ENCODE measurements at places on chromosomes 11 and 22. TPM values are rescaled to one million over a fixed set of nuclear protein-coding genes. Genes with fewer than 3 reads are reported as not detected.

CARD10 gene
- total RNA-seq: 3.6 TPM

SLC5A1 gene
- total RNA-seq: 0.14 TPM

XKR3 gene
- not detected for total RNA-seq

TEX12 gene
- not detected for total RNA-seq

OVOL1 gene
- total RNA-seq: not detected

OR5P2 gene
- not detected for total RNA-seq

CASP5 gene
- total RNA-seq: not detected

CARD16 gene
- total RNA-seq: 11.4 TPM

HEPACAM gene
- 150 TPM for total RNA-seq

CCDC81 gene
- total RNA-seq: 3.0 TPM

VWCE gene
- 4.3 TPM for total RNA-seq

DNA sequence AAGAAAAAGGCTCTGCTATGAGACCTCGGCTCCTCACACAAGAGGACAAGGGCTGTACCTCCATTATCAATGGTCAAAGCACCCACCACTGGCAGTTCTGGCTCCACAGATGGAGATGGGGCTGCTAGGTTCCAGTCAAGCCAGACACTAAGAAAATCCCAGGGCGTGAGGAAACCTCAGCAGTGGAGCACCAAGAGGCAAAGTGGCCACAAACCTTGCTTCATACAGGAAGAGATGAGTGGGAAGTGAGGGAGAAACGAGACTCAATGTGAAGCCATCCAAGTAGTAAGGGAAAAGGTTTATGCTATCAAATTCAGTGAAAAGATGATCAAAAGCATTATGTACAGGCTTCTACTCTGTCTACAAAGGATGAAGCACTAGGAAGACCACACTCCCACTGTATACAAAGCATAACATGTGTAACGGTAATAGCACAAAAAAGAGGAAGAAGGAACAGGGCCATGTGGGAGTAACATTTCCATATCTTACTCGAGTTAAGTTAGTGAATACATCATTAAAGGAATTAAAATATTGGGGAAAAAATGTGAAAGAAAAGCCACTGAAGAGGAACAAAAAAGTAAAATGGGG, 27.0 kb downstream of the POLDIP3 start:
- no peak for DNase-seq

DNA sequence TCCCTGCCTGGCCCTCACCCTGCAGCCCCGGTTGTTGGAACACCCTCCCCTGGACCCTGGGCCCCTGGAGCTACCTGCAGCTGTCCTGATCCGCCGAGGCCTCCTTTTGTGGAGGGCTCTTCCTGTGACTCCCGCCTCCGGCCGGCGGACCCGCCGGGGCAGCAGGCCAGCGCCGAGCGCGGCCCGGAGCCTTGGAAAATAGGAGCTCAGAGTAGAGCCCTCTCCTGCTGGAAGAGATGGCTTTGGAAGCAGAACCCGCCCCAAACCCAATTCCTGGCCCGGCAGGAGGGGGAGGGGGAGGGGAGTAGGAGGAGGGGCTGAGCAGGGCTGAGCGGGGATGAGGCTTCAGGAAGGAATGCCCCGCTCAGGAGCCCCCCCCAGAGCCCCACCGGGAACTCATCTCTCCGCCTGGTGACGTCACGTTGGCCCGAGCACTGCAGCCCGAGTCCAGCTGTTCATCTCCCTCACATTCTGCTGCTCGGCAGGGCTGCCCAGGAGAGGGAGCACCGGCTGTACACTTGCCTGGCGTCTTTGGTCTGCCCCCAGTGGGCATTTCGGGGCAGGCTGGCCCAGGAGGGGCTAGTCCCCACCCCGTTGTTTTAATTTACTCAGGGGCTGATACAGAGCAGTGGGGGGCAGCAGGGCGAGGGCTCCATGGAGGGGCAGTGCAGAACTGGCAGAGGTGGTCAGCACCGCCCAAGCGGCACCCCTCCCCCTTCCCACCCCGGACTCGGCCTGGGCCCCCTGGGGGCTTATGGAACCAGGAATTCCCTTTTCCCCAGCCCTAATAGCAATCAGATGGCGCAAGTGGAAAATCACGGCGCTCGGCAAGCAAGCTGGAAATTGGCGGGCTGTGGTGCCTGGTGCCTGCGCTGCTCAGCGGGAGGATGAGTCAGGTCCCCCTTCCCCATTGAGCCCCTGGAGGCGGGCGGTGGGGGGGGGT, at the start of gene MRGPRF:
Gene MRGPRF, minus strand, starts transcription at position 238 of the 943 bp plus-strand sequence. CDS start 3,345 bp downstream, outside the sequence.
- DNase-seq: peak; percentile 53

- DNase-seq: no peak
Measured at GRCh38 chr11:20208622-20209111, 48.4 kb upstream of the DBX1 start.

DNA sequence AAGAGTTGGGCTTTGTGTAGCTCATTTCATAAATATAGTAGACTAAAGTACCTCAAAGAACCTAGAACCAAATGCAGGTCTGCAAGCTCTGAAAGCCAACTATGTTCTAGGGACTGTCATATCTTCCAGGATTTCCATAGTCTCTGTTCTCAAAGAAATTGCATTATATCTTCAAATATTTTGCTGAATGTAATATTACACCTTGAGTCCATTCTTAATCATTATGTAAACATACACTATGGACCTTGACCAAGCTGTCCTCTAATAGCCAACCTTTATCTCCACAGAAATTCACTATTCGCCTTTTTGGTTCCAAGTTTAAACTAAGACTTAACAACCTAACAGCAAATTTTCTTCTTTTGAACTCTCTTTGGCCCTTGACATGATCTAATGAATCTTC, 678.7 kb upstream of the ARHGAP42 start:
- no peak for DNase-seq

DNA sequence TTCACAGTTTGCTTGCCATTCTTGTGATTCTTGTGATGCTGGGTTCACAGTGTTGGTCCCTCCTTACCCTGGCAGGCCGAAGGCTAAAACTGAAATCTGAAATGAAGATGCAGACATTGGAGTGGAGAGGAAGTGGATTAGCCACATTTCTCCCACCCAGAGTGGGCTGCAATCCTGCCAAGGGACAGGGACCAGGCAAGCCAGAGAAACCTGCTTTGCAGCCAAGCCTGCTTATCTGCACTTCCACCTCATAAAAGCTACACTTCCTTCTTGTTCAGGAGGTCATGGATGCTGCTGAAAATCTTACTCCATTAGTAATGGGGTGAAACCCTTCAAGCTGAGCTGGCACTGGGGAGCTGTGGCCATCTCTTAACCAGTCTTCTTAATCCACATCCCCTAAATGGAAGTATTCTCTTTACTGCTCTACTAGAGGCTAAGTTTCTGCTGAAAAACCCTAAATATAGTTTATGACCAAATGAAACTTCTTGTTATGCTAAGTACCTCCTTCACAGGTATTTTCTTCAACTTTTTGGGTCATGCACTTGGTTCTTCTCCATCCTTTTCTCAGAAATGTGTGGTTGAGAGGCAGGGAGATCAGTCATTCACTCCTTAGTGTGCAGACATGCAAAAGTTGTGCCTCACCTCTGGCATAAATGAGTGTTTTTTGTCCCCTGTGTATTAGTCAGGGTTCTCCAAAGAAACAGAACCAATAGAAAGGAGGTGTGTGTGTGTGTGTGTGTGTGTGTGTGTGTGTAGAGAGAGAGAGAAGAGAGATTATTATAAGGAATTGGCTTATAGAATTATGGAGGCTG, 133.9 kb upstream of the BMAL1 start:
- no peak for DNase-seq

DNA sequence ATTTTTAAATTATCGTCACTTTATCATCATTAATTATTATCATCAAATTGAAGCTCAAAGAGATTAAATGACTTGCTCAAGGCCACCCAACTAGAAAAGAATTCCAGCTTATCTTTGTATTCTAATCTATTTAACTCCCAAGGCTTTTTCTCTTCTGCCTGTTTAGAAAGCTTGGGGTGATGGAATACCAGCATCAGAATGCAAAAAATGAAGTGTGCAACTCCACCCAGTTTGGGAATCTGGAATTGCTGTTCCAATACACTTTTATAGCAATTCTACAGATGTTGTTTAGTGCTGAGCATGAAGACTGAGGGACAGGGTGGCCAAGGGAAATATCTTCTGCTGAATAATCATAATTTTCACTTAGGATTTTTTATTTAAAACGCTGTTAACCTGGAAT, 97.2 kb upstream of the FIBIN start:
- no peak for DNase-seq

- DNase-seq: no peak
Measured at GRCh38 chr11:46676436-46677158, 23.8 kb downstream of the ARHGAP1 start.

GRCh38 chr22:28574159-28574788, 105.4 kb downstream of the TTC28 start:
- no peak for DNase-seq

- no peak for DNase-seq
Measured at GRCh38 chr22:30196141-30196879, 50.2 kb downstream of the LIF start.

- DNase-seq: no peak
Measured at GRCh38 chr22:43642319-43643206, 169.5 kb downstream of the EFCAB6 start.

DNA sequence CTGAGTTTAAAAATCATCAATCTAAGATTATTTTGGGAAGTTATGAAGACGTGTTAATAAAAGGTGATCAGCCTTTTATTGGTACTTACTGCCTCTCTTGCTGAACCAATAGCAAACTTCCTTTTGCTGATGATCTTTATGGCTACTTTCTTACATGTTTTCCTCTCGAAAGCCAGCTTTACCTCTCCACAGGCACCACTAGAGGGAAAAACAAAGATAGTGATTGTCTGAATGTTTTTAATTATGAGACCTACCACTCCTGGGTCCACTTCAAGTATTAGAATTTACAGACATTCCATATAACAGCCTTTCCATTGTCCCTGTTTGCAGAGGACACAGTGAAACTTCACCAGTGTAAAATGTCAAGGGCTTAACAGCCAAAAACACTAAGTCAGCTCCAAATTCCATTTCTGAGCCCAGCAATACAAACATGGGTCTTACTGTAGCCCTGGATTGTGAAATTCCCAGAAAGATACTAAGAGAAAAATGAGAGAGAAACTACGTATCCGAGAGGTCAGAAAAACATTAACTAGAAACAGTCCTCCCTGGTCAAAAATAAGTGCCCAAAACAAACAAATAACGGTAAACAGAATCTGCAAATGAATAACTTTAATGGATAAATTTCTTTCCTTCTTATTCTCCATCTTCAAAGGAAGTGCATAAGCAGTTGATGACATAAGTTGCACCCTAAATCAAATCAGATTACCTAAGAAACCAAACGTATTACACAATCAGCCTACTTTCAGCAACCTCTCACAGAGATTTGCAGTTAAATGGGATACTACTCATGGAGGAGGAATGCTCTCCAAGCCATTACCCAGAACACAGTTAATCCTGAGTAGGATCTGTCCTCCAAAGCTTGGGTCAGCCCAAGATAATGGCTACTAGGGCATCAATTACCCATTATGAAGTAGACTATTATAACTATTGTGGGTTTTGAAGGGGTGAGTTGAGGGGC, 29.5 kb downstream of the CHEK2 start:
- DNase-seq: no peak

- DNase-seq: no peak
Measured at GRCh38 chr11:74015919-74016684, 7.2 kb upstream of the UCP3 start.

DNA sequence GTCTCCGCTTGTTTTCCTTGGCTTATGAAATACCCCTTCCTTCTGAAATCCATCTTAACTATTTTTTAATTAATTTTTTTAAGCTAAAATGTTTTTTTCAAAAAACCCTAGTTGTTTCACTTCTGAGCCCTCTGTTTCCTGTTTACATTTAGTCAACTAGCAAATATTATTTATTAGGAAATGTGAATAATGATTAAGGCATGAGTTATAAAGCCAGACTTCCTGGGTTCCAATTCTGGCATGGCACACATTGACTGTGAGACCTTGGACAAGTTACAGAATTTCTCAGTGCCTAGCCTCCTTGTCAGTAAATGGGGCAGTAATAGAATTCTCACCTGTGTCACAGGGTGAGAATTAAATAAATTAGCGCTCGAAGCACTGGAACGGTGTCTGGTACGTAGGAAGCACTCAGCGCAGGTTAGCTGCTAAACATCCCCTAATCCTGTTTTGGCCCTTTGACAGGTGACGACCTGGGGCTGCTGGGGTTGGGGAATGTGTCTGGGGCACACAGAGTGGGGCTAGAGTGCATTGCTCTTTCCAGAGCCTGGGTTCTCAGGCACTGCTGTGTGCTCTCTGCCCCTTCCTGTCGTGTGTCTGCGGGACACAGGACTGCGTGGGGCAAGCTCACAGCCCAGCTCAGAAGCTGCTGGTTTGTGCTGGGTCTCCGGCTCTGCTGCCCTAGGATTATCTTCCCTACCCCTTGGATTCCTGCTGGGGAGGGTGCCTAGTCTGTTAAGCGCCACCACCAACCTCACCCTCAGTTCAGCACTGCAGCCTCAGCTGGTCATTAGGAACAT, 13.1 kb downstream of the PANX1 start:
- DNase-seq: no peak

DNA sequence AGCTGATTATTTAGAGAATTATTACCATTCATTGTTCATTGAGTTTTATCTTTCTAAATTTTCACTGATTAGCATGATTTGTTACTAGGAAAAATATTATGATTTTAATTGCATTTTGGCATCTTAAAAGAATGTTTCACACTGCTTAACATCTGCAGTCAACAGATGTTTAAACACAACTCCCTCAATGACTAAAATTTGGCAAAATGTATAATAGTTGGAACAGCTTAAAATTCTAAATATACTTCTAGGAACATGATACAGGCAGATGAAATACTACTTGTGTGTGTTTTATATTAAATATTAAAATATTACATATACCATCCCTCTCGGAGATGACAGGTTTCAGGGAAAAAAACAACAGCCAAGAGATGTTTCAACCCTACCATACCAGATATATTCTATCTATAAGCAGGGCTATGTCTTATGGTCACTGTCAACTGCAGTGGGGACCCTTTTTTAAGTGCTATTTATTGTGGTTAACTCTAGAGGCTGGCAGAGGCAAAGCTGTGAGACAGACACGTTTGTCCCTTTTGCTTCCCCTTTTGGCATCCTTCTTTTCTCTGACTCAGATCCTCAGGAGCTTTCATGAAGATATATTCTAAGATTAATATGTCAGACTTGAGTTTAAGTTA, 81.9 kb downstream of the BDNF start:
- DNase-seq: no peak

- peak; percentile 43 for DNase-seq
Measured at GRCh38 chr22:23237201-23237798, 57.0 kb downstream of the BCR start.

GRCh38 chr22:22408731-22409696, 99.5 kb downstream of the ZNF280B start:
- DNase-seq: no peak

GRCh38 chr11:35712533-35712932, 50.0 kb downstream of the TRIM44 start:
- DNase-seq: no peak

DNA sequence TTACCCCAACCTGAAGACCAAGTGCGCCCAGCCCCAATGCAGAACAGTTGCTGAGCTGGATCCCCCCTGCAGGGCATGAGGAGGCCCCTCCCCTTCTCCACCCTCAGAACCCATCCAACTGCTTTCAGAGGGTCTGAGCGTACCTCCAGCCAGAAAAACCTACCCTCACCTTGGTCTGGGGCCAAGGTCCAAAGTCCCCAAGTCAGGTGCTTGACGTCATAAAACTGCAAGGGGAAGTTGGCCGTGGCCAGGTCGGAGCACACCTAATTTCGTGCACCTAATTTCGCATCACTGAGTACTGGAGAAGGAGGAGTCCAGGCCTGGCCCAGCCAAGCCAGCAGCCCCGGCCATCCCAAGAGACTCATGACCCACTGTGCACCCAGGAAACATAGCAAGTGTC, 289.8 kb downstream of the CTTN start:
- no peak for DNase-seq

All from dorsolateral prefrontal cortex (tissue), 122 donors.